ENCODE measurements at places on chromosomes 12 and 14.

DNA sequence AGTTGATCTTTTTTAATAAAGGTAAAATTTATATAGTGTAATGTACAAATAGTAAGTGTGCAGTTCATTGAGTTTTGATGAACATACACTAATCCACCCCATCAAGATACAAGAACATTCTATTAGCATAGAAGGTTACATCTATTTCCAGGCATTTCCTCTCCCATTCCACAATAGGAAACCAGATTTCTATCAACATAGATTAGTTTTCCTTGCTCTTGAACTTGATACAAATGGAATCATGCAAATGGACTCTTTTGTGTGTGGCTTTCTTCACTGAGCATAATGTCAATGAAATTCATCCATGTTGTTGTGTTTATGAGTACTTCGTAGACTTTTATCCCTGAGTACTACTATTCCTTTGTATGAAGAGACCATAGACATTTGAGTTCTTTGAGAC is 10.8 kb downstream of the STYX start:
- no peak for DNase-seq

DNA sequence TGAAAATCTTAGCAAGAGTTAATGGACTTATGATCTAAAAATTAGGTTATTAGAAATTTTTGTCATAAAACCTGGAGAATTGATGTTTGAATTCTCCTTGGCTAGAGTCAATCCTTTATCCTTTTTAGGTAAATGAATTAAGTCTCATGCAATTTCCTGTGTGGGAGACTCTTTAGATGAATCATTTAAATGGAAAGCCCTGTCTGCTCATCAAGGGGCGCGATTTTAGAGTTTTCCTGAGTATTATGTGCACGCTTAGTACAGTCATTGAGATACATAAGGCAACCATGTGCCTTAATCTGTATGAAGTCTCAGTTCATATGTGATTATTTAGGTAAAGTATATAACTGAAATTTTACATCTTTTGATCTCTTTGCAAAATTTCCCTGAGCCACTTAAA is 974.7 kb downstream of the NRXN3 start:
- DNase-seq: no peak

GRCh38 chr12:39314547-39314946 is 128.4 kb downstream of the KIF21A start:
- DNase-seq: no peak

- no peak for DNase-seq
Observed at GRCh38 chr12:107325075-107325608, 231.8 kb upstream of the CRY1 start.

DNA sequence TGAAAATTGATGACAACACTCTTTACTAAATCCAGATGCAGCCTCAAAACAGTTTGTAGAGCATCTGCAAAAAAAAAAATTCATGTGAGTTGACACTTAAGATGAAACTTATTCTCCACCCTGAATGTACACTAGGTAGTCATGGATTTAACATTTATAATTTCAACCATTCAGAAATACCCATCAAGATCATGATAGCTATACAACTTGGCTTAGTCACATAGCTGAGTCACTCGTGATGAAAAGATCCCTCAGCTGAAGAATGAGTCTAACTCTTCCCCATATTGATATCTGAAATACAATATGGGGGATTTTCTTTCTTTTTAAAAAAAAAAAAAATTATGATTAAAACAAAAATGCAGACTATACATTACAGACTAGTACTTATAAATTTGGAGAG is 104.8 kb upstream of the PLEKHG7 start:
- no peak for DNase-seq

- no peak for DNase-seq
Observed at GRCh38 chr14:93395231-93395630, 35.5 kb upstream of the UNC79 start.

DNA sequence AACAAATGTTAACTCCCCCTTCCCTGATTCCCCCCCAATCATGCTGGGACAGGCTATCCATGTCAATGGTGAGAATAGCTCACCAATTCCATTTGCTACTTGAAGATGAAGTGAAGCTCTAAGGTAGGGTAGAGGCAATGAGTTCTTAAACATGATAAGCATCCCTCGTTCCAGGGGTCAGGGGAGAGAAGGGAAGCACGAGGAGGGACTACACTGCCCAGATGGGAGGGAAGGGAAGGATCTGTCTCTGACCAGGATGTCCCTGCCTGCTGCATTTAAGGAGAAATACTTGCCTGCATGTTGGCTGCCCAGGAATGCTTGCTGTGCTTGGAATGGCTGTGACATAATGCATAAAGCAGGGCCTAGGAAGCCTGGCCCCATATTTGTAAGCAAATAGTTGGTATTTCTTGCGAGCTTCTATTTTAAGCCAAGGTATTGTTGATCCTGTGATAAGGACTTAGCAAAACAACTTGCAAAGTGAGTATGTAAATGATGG is 155.1 kb downstream of the CEP83 start:
- DNase-seq: no peak

- DNase-seq: no peak
Observed at GRCh38 chr14:105087963-105088811, 23.0 kb upstream of the GPR132 start.

DNA sequence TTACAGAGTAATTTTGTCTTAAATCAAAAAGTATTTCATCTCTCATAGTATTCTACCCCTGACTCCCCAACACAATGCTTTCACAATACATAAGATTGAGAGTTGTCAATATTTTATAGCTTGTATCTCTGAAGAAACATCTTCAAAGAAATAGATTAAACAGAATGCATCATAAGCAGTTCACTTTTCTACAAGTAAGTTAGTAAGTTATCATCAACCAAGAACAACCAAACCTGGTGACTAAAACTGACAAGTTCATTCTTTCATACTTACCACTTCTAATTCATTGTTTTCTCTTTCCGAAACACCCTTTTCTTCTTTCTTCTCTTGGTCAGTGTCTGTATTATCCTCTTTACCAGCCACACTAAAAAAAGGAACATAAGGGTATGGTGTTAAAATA is 101.2 kb downstream of the KIF21A start:
- no peak for DNase-seq

DNA sequence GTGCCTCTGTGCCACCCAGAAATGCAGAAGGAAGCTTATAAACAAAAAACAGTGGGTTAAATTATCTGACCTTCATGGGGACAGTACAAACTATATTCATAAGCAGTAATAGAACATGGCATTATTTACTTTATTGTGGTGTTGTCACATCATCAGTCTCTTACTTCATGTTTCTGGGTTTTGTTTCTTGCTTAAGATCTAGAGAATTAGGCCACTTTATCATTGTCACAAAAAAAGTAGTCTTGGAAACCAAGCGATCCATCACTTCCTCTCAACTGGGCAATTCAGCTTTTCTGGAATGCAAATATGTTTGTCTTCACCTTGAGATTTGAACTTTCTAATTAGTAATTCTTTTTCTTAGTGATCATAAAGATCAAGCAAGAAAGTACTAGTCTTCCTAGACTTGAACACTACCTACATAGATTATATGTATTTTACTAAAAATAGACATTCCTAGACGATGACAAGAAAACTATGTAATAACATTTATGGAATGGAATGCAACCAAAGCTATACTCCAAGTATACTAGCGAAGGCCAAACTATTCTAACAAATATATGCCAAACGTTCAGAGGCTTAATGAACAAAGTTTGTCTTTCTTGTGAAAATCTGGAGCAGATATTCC is 363.4 kb downstream of the DAD1 start:
- no peak for DNase-seq

- DNase-seq: no peak
Observed at GRCh38 chr12:7012024-7012607, 6.2 kb downstream of the LPCAT3 start.

- DNase-seq: no peak
Observed at GRCh38 chr14:104973135-104973384, 5.1 kb downstream of the AHNAK2 start.

GRCh38 chr14:61556455-61556854 is 138.9 kb upstream of the HIF1A start:
- no peak for DNase-seq

DNA sequence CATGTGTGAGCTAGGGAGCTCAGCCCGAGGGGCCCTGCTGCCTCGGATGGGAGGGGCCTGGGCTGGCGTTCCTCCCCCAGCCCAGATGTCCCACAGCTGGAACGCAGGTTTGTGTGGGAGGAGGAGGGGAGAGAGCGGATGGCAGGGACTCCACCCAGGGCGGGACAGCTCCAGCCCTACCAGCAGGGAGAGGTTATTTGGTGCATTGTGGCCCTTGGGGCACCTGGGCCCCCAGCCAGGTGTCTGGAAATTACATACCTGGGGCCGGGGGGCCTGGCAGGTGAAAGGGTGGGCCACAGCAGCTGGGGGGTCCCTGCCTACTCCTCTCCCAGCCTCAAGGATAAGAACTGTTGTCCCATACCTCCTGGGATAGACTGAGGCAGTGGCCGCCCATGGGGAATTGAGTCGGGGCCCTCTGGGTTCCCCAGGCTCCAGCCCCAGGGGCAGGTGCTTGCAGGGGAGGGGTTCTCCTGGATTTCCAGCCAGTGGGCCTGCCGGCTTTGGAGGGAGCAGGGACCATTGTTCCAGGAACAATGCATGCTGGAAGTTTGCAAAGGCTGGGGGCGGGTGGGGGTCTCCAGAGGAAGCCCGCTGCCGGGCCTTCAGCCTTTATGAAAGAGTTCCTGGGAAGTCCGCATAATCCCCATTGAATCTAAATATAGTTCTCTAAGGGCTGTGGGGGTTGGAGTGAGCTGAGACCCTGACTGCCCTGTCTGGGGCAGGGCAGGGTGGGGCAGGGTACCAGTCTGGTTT is 1.2 kb downstream of the KIF26A start:
- no peak for DNase-seq

DNA sequence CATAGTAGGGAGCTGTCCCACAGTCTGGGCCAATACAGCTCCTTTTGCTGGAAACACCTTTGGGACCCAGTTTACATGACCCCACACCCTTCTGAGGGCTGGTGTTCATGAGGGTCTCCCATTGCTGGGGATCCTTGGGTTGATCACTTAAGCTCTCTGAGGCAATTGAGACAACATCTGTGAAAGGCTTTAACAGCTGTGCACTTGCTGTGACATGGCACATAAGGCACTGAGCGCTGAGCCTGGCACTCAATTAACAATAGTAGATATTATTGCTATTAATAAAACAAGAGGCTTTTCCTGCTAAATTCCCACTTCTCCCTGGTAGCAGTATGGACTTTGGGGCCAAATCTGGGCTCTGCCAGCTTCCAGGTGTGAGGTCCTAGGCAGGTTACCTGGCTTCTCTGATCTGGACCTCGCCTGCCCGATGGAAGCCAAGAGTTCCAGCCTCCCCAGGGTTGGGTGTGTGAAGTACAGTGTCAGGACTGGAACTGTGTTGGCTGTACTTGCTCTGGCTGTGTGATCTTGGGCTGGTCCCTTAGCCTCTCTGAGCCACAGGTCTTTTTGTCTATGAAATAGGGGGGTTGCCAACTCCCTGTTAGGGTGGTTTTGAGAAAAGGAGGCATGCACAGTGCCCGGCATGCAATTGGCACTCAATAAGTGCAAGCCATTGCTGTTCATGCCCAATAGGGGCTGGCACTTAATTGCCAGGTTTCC is 3.1 kb downstream of the SH2B3 start:
- DNase-seq: no peak

- DNase-seq: no peak
Observed at GRCh38 chr12:51955702-51956101, 4.2 kb downstream of the ACVR1B start.

DNA sequence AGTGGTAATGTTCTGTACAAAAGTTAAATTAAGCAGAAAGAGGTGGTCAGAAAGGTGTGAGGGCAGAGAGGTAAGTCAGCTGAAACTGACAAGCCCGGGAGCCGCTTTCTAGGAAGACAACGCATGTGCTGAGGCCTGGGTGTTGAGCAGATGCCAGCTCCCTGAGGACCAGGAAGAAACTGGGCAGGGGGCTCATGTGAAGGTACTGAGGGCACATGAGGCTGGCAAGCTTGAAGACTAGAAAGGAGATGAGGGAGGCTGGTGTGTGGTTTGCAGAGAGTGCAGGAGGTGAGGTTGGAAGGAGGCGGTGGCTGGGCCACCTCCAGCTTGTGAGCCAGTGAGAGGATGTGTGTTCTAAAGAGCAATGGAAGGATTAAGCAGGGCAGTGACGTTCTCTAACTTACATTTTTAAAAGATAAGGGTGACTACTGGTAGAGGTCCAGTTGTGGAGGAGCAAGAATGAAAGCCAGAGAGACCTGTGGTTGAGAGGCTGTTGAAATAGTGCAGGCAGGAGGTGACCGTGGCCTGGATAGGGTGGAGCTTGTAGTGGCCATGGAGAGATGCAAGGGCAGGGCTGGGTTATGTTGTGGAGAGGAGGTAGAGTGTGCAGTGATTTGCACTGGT is 29.1 kb downstream of the ZNF664 start:
- no peak for DNase-seq

- DNase-seq: no peak
Observed at GRCh38 chr12:114697741-114698565, 14.0 kb upstream of the TBX3 start.

DNA sequence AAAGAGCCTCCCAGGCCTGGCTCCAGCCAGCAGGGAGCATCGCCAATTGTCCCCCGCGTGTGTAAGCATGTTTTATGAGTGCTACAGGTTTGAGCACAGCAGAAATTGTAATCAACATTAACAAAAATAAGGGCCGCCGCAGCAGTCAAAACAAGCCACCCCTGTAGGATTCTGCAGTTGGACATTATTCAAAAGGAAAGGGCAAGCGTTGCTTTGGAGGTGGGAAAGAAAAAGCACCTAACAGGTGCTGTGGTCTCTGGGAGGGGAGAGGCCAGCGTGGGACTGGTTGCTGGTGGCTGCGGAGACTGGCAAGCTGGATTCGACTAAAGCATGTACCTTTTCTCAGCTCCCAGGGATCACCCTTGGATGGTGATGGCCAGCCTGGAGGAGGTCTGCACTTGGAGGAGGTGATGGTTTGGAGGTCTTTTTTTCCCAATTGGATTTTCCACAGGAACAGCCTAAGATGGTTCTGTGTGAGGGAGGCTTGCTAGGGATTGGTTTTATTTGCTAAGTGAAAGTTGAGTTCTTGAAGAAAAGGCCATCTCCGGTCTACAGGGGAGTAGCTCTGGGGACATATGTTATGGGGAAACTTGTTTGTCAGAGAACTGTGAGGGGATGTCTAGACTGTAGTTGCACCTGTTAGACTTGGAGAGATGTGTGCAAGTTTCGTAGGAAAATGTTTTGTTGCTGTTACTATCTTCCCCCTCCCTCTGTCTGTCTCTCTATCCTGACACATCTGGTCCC is 2.0 kb downstream of the DYRK2 start:
- no peak for DNase-seq

DNA sequence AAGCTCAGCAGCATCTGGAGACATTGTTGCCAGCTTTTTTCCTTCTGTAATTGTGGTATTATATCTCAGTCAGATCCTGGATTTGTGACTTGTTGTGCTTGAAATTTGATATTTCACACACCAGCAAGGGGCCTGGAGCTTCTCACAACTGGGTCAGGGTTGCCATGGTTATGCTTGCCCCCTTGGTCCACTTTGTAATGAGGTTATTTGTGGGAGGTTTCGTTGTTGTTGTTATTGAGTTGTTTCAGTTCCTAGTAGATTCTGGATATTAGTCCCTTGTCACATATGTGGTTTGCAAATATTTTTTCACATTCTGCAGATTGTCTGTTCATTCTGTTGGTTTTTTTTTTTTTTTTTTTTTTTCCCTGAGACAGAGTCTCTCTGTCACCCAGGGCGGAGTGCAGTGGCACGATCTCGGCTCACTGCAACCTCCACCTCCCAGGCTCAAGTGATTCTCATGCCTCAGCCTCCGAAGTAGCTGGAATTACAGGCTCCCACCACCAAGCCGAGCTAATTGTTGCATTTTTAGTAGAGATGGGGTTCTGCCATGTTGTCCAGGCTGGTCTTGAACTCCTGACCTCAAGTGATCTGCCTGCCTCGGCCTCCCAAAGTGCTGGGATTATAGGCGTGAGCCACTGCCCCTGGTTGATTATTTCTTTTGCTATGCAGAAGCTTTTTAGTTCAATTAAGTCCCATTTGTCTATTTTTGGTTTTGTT is 80.6 kb upstream of the ETV6 start:
- no peak for DNase-seq

All from central memory CD4-positive, alpha-beta T cell (primary cell).